ENCODE measurements at places on chromosomes 6 and 20.

DNA sequence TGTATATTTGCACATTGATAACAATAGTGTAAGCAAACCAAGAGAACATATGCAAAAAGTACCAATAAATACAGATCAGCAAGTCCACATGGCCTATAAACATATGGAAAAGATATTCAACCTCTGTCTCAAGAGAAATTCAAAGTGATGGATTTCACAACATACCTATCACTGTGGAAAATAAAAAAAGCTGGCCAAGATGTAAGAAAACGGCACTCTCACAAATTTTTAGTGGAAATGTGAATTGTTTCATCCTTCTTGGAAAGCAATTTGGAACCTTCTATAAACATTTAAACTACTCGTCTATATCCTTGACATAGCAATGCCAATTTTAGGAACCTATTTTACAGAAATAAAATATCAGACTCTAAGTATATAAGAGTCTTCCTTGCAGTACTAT, 559.8 kb downstream of the QKI start:
- DNase-seq: no peak

DNA sequence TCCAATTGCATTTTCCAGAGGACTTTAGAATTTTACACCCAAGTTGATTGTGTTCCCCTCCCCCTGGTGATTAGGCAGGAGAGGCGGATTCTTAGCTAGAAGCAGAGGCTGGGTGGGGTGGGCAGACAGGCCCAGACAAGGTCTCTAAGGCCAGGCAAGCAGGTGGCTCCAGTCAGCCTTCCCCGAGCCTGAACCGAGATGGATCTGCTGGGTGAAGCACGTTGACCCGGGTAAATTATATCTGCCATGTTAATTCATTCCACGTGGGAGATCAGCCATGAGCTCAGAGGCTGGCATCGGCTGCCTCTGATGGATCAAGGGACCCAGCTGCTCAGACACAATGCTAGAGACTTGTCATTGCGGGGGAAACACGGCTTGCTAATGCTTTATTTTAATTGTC, 159.5 kb upstream of the MAFB start:
- no peak for DNase-seq

DNA sequence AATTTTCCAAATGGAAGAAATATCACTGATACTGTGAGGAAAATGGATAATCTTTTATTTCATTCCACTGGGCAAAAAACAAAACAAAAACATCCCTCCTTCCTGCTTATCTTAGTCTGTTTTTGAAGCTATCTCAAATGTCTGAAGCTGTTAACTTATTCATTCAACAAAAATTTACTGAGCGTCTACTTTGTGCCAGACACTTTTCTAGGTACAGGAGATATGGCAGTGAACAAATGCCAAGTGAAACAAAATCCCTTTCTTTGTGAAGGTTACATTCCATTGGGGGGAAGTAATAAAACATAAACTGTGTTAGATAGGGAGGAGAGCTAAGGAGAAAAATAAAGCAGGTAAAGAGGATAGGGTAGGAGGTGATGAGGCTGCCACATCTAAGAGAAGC, 47.5 kb downstream of the TNFRSF21 start:
- DNase-seq: no peak

GRCh38 chr6:67221226-67221625, 1413.9 kb upstream of the ADGRB3 start:
- no peak for DNase-seq

DNA sequence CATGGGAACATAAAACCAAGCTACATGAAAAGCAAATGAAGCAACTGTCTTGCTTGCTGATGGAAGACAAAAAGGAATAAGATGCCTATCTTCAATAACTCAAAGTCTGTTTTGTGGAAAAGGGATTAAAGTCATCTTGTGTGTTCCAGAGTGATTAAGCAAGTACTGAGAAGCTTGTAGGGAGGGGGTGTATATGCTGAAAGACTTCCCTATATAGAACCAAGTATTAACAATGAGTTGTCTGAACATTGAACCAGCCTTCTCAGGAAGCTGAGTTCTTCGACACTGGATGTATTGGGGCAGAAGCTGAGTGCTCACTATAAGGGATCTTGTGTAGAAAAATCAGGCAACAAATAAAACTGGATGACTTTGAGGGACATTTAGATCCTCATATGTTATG, 451.8 kb downstream of the CD83 start:
- DNase-seq: peak; percentile 65

- no peak for DNase-seq
Measured at GRCh38 chr20:32271620-32272019, 5.8 kb upstream of the KIF3B start.

DNA sequence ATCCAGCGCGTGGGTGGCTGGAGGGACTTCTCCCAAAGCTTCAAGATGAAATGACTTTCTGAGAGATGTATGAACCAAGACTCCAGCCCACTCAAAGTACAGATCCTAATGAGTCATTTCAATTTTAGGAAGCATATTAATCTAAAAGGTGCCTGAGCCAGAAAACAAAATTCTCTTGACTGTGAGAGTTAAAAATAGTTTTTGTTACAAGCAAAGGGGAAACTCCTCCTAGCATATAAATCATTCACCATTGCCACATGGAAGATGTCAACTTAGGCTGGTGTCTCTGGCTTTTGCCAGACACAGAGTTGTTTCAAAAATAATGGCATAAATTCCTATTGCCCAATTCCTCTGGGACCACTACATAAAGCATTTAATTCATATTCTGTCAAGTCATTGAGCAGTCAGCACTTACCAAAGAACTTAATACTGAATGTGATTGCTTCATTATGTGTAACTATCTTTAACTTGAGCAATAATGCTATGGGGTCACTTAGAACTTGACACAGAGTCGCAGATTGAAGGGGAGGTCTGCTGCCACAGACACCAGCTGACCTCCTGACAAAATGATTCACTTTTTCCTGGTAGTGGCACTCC, 280.6 kb downstream of the SLC35F1 start:
- peak; percentile 65 for DNase-seq

GRCh38 chr6:906920-907319, 214.0 kb upstream of the EXOC2 start:
- no peak for DNase-seq

- no peak for DNase-seq
Measured at GRCh38 chr6:48904809-48905208, 558.2 kb downstream of the MMUT start.

- DNase-seq: no peak
Measured at GRCh38 chr6:15781333-15781732, 118.5 kb upstream of the DTNBP1 start.

- DNase-seq: no peak
Measured at GRCh38 chr20:59821201-59821600, 112.2 kb downstream of the SYCP2 start.

DNA sequence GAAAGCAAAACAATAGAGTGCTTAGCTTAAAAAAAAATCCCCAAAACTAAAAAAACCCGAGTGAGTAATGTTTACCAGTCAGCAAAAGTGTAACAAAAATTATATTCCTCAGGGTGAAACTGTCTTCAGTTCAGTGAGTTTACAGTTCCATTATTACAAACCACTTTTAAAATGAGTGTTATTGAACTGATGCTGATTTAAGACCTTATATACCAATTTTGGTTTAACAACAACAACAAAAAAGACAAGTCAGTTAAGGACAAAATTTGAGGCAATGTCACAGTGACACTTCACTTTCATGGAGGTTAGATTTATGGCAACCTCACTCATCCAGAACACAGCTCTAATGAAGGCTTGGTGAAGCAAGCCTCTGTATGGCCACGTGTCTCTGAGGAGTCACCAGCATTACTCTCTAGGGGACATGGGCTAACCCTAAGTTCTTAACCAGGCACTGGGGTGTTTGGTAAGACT, 630.8 kb downstream of the PHF3 start:
- no peak for DNase-seq

DNA sequence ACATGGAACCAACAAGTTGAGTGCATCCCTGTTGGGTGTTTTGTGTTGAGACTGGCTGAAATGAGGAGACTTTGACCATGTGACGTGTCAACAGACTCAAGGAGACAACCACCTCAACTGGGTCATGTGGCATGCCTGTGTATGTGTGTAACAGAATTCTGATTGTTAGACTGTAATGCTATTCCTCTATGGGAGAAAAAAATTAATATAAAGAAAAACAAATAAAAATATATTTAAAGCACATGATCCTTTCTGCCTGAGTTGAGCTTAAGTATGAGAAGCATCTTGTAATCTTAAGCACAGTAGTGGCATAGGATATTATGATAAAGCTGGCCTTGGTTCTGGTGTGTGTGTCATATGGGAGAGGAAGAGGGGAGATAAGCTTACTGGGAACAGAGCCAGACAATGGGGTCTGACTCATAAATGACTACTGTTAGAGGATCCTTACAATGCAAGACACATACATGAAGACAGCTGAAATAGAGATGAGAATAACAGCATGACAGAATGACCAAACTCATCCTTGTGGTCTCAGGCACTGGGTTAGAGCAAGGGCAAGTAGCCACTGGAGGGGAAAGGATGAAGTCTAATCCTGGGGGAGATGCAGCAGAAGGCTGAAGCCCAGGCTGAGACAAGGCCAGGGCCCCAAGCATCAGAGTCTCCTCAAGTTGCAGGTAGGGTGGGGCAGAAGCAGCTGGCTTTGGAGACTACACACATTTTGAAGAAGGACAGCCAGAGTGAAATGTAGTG, 9.2 kb downstream of the TP53INP2 start:
- DNase-seq: peak; percentile 72

DNA sequence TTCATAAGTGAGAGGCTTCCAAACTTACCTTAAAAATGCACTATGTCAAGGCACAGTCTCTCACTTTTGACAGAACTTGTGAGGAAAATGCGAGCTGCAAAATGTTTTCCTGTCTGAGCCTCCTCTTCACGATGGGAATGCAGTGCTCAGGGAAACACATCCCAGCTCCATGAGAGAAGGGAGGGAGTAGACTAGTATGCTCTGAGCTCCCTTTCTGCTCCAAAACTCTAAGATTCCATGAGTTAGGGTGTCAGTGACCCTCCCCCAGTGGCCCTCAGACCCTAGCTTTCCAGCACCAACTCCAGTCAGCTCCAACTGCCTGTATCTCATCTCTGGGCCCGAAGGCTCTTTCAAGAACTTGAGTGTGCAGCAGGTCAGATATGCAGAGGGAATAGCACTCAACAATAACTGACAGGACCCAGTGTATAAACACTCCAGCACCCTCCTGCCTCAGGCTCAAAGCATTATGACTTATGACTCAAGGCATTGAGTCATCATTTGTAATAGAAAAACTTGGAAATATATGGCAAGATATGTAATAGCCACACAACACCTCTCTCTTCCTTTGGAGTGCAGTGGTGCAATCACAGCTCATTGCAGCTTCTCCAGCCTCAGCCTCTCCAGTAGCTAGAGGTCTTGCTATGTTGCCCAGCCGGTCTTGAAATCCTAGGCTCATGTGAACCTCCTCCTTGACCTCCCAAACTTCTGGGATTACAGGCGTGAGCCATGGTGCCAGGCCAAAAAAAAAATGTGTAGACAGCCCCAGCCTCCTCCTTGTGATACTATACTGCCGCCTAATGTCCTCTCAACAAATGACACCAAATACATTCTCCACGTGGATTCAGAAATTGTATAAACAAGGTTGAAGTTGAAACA, 16.7 kb upstream of the ENTPD6 start:
- DNase-seq: peak; percentile 51

DNA sequence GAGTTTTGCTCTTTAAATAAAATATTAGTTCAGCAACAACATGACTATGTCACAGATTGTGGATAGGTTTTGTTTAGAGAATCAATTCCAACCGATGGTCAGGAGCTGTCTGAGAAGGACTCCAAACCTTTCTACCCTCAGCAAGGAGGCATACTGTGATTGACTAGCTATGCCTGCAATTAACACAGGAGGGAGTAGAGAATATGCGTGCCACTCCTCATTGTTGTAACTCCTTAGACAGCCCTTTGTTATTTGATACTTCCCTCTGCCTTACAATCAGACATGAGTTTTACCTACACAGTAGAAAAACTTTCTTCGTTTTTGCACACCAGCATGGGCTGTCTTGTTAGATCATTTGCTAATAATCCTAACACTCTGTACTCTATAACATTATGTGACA, 796.5 kb downstream of the PRIM2 start:
- DNase-seq: no peak

- peak; percentile 73 for DNase-seq
Measured at GRCh38 chr20:31666258-31667042, 28.7 kb downstream of the COX4I2 start.

GRCh38 chr6:113458368-113459010, 398.7 kb upstream of the MARCKS start:
- DNase-seq: no peak

GRCh38 chr20:31717478-31718201, 5.0 kb downstream of the BCL2L1 start:
- DNase-seq: peak; percentile 85

GRCh38 chr20:53883098-53883911, 187.1 kb downstream of the BCAS1 start:
- DNase-seq: no peak

GRCh38 chr6:1229301-1229700, 82.6 kb upstream of the FOXQ1 start:
- no peak for DNase-seq

- no peak for DNase-seq
Measured at GRCh38 chr20:45578231-45578630, 853 bp downstream of the WFDC8 start.

- no peak for DNase-seq
Measured at GRCh38 chr6:159620947-159621346, 72.1 kb downstream of the SOD2 start.

- no peak for DNase-seq
Measured at GRCh38 chr6:96929741-96930140, 5.2 kb downstream of the KLHL32 start.

DNA sequence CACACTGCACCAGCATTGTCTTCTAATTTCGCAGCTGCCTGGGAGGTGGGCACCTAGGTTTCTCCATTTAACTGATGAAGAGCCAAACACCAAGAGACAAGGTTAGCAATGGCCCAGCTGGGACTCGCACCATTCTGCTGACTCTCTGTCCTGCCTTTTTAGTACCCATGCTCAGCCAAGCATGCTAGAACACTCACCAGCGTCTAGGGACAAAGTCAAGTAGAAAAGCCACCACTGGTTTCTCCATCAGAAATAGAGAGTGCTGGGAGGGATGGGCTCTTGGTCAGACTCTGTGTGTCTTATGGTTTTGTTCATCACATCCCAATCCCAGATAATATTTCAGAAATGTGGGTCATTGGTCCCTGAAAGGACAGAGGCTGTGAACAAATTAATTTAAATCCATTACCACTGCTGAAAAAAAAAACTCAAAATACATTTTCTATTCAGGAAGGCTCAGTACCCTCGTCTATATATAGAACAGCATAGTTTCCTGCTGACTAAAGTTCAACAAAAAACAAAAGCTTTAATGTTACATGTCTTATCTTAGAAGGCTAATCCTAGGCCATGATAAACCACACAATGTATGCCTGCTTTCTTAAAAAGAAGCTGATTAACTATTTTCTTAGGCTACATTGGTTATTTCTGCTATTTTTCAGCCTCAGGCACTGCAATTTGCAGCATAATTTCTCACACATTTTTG, 111.0 kb downstream of the TBC1D7 start:
- DNase-seq: no peak

DNA sequence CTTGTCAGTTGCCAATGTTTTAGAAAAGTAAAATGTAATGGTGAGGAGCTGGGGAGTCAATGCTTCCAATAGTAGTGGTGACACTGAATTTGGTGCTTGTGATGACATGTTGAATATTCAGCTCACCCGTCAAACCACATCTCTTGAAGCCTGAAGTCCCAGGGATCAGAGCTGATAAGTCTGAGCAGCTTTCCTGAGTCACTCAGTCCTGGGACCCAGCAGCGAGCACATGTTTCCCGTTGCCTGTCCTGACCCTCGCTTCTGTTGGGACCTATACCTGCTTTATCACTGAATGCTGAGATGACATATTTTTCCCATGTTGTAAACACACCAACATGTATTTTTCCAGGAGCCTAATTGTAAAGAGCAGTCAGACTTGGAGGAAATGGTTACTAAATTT, 693.6 kb downstream of the QKI start:
- no peak for DNase-seq

Measured in suppressor macrophage treated with lipopolysaccharide for 1 hour (primary cell).